Mesenteric fat pad (tissue), 1 donor: ENCODE measurements at places on chromosomes 16 and 17. TPM values are rescaled to one million over a fixed set of nuclear protein-coding genes. Genes with fewer than 3 reads are reported as not detected.

NUPR1 gene
- total RNA-seq, result 116 TPM

- no peak for DNase-seq
Observed at GRCh38 chr16:58109330-58109729, 19.9 kb downstream of the CFAP20 start.

GRCh38 chr17:74182041-74182723, 21.3 kb upstream of the RPL38 start:
- DNase-seq, result no peak

GRCh38 chr16:56742030-56742984, 12.4 kb downstream of the NUP93 start:
- no peak for DNase-seq

- no peak for DNase-seq
Observed at GRCh38 chr16:23424292-23424958, 28.6 kb downstream of the COG7 start.

DNA sequence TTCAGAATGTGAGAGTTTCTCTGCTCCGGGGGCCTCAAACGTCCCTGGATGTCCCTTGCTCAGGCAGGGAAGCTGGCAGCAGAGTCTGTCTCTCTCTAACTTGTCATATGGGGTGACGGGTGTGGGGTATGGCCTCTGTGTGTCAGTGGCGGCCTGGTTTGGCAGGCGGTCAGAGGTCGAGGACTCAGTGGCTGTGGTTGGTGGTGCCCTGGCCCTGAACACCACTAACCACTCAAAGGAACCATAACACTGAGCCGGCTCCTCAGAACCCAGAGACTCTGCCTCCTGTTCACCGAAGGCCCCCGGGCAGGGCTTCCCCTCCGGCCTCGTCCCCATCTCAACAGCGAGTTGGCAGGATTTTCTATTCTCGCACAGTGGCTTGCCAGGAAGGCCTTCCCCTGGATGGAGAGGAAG, 677 bp downstream of the P2RX1 start:
- DNase-seq, result no peak

DNA sequence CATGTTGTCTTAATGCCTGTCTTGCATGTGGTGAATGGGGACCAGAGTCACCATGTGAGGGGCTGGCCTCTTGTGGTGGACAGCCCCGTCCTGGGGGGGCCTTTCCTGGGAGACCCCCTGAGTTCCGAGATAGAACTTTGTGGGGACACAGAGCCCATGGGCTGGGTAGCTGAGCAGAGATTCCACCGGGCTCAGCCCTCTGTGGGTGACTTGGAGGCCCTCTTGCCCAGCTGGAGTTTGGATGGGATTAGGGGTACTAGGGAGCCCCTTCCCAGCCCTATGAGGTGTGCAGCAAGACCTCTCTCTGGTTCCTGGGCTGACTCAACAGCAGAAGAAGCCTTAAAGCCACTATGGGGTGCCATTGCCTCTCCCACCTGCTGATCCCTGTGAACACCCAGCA, 38.1 kb downstream of the MRC2 start:
- peak; percentile 51 for DNase-seq
